HuH-7.5 (cell line): ENCODE measurements at places on chromosomes 6 and 20.

- DNase-seq, result no peak
Measured at GRCh38 chr20:9660236-9660868, 146.0 kb downstream of the LAMP5 start.

- no peak for DNase-seq
Measured at GRCh38 chr20:57434390-57434700, 43.1 kb downstream of the RBM38 start.

DNA sequence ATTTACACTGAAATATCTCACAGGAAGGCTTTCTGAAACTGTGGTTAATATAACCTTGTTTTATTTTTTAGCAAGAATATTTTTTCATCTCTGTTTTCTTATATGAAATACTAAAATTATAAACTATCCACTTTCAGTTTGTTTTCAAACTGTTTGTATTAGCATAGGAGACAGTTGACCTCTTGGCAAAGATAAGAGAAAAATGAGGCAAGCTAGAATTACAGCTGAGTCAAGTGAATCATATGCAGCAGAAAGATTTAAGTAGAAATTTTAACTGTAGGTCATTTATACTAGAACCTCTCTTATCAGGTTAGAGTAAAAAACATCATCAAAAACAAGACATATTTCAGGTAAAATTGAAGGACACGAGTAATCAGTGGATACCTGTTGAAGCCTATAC lies 792.6 kb downstream of the PHF3 start:
- peak; percentile 13 for DNase-seq

DNA sequence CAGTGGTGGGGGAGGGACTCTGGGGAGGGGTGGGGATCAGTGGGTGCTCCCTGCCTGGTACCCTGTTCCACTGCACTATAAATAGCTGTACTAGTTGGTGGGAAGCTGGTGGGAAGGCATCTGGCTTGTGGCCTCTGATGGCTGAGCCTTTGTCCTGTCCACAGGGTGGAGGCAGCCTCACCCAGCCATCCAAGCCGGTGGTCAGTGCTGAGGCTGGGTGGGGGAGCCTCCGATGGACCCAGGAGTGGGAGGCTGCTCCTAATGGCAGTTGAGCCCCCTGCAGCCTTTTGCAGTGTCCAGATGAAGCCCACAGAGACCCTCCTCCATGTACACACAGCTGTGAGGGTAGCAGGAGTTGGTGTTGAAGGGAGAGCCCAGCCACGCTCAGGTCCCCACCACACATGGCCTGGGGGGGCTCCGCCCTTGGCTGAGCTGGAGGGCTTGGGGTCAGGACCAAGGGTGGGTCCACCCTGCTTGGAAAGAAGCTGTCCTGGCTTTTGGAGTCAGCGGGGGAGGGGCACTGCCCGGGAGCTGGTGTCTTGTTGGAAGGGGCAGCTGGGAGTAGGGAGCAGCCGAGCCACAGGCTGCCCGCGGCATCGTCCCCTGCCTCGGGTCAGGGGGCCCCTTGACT lies 2.5 kb downstream of the PPDPF start:
- no peak for DNase-seq

GRCh38 chr6:125804264-125804663 lies 13.5 kb downstream of the NCOA7 start:
- DNase-seq, result no peak

DNA sequence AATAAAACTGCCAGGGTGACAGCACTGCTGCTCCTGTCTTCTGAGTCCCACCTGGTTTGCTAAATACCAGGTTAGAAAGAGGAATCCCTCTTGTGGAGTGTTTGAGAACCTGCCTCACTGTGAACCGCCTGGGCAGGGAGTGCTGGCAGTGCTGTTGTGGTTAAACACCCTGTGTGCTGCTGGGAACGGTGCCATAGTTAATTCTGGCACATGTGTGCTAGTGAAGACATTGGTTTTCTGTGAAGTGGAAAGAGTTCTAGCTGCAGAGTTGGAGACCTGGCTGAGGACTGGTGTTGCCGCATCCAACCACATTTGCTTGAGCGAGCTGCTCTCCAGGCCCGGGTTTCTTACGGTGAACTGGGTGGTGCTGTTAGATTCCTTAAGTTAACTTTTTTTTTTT lies 72.7 kb downstream of the IGF2R start:
- DNase-seq, result no peak

- DNase-seq, result no peak
Measured at GRCh38 chr6:125213939-125214338, 60.4 kb downstream of the TPD52L1 start.

DNA sequence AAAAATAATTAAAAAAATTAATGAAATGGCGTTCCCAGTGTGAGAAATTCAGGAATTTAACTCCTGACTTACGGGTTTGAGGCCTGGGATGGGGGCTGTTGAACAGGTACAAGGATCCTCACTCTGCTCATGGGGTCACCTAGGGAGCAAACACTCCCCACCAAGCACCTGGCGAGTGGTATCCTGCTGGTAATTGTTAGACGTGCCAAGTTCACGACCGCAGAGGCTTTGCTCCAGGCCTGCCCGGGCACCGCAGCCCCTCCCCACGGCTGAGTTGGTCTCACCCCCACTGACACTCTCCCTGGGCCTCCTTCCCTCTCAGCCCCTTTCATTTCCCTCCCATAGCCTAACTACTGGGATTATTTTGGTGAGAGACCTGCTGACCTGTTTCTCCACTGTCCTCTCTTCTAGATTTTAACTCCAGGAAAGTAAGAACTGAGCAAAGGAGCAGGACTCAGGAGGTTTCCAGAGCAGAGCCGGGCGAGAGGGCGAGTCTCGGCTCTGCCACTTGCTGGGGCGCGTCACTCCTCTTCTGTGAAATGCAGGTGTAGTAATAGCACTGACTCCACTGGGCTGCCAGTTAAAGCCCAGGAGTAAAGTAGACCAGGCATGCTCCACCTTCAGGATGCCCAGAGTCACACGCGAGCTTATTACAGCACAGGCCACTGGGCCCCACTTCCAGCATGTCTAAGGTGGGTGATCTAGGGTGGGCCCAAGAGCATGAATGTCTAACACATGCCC lies 22.8 kb downstream of the BMP7 start:
- DNase-seq, result peak; percentile 91

GRCh38 chr6:4864519-4864918 lies 88.3 kb downstream of the CDYL start:
- DNase-seq, result no peak

DNA sequence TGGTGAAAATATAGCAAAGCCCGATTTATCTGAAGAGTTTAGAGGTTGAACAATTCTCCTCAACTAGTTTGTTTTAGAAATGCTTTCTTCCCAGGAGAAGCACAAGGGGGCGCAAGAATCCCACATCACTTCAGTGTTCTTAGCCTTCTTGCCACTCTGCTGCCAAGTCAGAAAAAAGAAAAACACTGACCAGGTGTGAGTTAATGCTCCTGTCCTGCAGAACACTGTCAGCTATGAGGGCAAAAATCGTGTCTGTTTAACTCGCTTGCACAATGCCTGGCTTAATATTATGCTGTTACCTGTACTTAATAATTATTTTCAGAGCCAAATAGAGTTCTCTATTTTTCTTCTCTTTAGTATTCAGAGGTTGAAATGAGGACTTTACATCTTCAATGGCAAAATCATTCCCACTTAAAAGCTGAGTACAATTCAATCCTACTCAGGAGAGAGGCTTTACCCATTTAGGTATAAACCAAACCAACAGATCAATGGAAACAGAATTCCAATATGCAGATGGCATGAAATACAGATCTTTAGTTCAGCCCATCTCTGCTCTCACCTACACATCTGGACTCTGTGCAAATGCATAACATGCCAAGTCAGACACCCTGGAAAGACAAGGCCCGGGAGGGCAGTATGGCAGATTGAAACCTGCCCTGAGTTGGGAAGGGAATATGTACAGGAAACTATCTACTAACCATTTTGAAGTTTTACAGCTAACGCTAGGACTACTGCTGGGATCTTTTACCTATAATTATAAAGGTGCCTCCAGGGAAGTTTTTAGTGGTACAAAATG lies 71.4 kb upstream of the TULP1 start:
- no peak for DNase-seq

DNA sequence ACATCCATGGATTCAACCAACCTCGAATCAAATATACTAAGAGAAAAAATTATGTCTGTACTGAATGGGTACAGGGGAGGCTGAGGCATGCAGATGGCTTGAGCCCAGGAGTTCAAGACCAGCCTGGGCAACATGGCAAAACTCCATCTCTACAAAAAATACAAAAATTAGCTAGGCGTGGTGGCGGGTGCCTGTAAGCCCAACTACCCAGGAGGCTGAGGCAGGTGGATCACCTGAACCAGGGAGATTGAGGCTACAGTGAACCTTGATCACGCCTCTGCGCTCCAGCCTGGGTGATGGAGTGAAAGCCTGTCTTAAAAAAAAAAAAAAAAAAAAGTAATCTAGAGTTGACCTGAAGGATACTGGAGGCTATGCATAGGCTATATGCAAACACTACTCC lies 219.1 kb upstream of the SNX9 start:
- no peak for DNase-seq

GRCh38 chr20:50467718-50468356 lies 42.3 kb upstream of the PTPN1 start:
- no peak for DNase-seq

- DNase-seq, result no peak
Measured at GRCh38 chr6:63066055-63066704, 145.1 kb upstream of the FKBP1C start.

DNA sequence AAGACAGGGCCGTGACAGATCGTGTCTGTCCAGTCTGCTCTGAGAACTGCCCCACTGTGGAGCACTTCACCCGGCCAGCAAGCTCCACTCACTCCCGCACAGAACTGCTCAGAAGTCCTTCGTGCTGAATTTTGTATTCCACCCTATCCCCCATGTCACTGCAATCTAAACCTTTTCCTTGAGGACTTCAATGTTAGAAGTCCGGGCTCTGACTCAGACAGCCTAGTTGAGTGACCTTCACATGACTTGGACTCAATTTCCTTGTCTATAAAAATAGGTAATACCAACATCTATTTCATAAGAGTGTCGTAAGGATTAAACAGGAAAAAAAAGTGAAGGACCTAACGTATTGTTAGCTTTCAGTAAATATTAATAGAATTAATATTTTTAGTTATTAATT lies 161.6 kb downstream of the QRSL1 start:
- DNase-seq, result no peak

- DNase-seq, result no peak
Measured at GRCh38 chr6:117601811-117602150, 530 bp downstream of the GOPC start.
